Activated CD4-positive, alpha-beta T cell treated with anti-CD3 and anti-CD28 coated beads, Interleukin-2, amount 50 U/mL, for 4 hours (primary cell): ENCODE measurements at places on chromosomes 3 and 15.
A peak's percentile ranks its signal among the peaks of the same experiment; 100 is the strongest.

DNA sequence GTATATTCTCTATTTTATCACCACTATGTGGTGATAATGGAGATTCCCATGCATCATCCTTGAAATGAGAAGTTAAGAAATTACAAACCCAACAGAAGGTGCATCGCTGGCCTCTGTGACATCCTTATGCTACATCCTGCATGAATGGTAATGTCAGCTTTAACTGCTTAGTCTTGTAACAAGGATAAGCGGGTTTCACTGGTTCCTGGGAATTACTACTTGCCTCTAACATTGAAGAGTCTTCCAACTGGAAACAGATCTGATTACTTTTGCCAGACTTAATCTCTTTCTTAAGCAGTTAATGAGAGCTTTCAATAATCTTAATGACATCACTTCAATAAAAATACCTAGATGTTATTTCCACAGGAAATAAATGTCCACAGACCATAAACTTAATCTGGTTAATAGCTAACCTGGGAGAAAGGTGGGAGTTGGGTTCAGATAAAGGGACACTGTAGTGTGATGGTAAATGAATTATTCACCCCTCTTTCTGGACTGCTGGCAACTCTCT, 44.0 kb downstream of the FMN1 start:
- no peak for DNase-seq

DNA sequence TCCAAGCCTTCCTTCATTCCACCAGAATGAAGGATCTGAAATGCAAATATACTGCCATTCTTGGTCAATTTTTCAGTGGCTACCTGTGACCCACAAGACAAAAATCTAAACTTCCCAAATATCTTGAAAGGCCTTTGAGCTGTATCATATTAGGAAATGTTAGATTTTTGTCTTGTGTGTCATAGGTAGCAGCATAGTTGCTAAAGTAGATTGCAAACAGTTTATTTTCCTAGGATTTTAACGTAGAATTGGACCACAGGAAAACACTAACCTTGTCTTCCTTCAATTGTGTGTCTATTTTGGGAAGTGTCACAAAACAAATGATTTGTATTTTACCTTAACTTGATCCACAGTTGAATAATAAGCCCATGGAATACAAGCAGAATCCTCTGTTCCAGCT, 42.4 kb downstream of the CP start:
- no peak for DNase-seq

DNA sequence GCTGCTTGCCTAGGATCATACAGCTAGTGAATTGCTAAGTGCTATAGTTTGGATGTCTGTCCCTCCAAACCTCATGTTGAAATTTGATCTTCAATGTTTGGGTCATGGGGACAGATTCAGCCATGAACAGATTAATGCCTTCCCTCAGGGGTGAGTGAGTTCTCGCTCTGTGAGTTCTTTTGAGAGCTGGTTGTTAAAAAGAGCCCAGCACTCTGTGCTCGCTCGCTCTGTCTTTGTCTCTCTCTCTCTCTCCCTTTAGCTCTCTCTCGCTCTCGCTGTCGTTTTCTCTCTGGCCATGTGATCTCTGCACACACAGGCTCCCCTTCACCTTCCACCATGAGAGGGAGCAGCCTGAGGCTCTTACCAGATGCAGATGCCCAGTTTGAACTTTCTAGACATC, 14.9 kb downstream of the TRH start:
- DNase-seq, result no peak

- DNase-seq, result no peak
These were observed 26.8 kb upstream of the RPL29 start for GRCh38 chr3:52022323-52023100.

- no peak for DNase-seq
These were observed 26.1 kb downstream of the GRK7 start for GRCh38 chr3:141789281-141789680.

- no peak for DNase-seq
These were observed 188.1 kb downstream of the MINAR1 start for GRCh38 chr15:79620112-79620857.

DNA sequence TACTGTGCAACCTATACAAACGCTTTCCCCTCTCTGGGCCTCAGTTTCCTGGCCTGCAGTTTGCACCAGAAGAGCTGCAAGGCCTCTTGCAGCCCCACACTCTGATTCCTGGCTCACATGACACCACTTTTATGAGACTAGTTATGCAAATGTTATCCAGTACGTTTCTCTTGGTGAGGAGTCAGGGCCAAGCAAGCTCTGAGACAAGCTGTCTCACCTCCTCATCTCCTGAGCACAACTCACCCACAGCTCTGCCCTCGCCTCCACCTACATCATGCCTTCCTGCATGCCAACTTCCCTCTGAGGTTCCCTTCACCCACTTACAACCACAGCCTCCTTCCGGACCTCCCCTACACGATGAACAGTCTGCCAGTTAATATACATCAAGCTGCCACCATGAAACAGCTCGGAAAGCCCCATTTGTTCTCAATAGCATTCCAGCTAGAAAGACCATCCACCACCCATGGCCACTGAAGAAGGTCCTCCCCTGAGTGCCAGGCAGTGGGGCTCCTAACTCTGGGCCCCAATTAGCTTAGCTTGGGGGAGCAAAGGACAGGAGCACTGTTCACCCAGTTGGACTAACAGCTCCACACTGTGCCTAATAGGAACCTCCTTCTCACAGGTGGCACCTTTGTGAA, 25.0 kb downstream of the CRYGS start:
- peak; percentile 64 for DNase-seq
